ENCODE measurements at places on chromosomes 12 and 14.
A peak's percentile ranks its signal among the peaks of the same experiment; 100 is the strongest.

- DNase-seq, result no peak
Measured at GRCh38 chr14:80110721-80111120, 100.6 kb downstream of the DIO2 start.

- no peak for DNase-seq
Measured at GRCh38 chr12:77116277-77116676, 50.9 kb upstream of the E2F7 start.

GRCh38 chr12:66405395-66405794, 103.1 kb downstream of the HELB start:
- no peak for DNase-seq

GRCh38 chr12:22380031-22380430, 45.5 kb upstream of the ST8SIA1 start:
- DNase-seq, result no peak

GRCh38 chr12:18139989-18140596, 50.1 kb upstream of the RERGL start:
- DNase-seq, result peak; percentile 10

GRCh38 chr12:75720812-75721641, 209.6 kb upstream of the KRR1 start:
- no peak for DNase-seq

GRCh38 chr12:15200641-15201040, 20.6 kb downstream of the RERG start:
- no peak for DNase-seq

GRCh38 chr12:50537538-50537919, 32.7 kb downstream of the DIP2B start:
- DNase-seq, result no peak

- no peak for DNase-seq
Measured at GRCh38 chr12:18908191-18908590, 170.3 kb downstream of the CAPZA3 start.

DNA sequence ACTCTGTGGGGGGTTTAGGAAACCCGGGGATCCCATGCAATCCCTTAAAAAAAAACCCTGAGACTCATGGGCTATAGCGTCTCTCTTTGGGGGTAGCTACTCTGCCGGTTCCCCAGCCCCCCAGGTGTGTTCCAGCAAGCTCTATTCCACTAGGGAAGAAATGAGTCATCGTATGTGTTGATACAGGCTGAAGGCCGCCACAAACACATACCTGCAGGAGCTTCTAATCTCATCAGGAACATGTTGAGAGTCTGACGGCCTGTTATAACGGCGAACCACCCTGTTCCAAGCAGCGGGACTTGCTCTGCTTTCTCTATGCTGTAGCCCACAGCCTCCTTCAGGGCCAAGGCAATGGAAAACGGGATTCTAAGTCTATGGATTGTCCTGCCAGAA, 977 bp upstream of the KRT5 start:
- no peak for DNase-seq

GRCh38 chr12:48033451-48033850, 29.2 kb upstream of the COL2A1 start:
- no peak for DNase-seq

- peak; percentile 61 for DNase-seq
Measured at GRCh38 chr14:105974902-105975301, 448.5 kb downstream of the TMEM121 start.

DNA sequence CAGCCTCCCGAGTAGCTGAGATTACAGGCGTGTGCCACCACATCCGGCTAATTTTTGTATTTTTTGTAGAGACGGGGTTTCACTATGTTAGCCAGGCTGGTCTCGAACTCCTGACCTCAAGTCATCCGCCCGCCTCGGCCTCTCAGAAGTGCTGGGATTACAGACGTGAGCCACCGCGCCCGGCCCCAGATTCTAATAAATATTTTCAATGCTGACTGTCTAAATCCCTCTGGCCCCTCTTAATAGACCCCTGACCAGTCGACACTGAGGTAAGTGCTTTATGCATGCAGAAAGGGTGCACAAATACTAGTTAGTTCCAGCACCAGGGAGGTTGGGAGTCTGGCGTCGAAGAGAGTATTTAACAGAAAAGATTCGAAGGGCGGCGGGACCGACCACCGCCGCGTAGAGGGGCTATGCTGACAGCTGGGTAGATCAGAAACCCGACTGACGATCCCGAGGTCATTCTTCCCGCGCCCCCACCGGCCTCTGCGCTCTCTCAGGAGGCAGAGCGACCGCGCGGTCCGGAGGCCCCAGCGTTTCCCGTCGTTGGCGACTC, 1.1 kb upstream of the SPATS2 start:
- no peak for DNase-seq

DNA sequence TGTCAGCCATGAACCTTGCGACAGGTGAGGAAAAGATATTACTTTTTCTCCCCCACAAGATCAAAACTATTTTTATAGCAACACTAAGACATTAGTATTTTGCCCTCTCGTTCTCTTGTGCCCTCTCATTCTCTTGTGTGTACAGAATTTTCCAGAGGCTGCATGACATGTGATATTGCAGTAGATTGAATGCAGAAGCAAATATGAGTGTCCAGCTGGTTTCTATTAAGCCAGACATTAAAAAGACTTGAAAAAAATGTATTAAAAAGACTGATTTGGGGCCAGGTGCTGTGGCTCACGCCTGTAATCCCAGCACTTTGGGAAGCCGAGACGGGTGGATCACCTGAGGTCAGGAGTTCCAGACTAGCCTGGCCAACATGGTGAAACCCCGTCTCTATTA, 63.7 kb upstream of the ZFP36L1 start:
- DNase-seq, result no peak

DNA sequence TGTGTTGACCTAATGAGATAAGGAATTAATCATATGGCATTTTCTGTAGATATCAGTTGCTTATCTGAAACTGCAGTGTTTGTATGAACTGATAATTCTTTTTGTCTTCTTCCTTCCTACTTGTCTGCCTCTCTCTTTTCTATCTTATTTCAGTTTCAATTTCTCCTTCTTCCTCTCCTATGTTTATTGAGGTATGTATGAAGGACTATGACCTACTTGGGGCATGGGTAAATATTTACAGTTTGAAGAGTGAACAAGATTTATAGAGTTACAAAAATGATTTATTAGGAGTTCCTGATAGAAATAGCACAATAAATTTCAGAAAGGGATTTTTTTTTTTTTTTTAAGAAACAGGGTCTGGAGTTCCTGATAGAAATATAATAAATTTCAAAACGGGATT, 88.7 kb upstream of the MUCL1 start:
- no peak for DNase-seq

DNA sequence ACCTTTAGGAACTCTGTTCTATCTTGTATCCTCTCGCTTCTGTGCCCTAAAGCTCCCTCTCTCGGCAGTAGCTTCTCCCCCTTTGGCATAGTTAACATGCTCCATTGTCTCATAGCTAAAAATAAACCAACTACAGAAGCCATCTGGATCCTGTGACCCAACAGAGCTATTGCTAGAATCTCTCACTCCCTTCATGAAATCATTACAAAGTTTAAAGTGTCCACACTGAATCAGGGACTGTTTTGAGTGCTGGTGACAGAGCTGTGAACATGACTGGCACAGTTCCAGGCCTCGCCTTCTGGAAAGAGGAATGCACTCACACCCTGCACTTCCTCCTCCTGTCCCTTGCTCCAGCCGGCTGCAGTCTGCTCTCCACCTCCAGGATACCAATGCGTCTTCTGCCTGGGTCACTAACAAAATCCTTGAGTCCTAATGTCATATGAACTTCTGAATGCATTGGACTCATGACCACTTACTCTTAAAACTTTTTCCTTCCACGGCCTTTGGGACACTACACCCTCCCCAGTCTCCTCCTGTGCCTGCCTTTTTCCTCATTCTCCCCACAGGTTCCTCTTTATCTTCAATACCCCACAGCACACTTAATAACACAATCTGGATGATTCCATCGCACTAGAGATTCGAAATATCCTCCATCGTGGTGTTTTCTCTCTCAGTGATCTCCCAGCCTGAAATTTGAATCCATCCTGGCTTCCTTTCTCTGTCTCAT, 13.2 kb downstream of the PLBD1 start:
- no peak for DNase-seq

- DNase-seq, result no peak
Measured at GRCh38 chr12:2998789-2999264, 39.6 kb downstream of the TEAD4 start.

DNA sequence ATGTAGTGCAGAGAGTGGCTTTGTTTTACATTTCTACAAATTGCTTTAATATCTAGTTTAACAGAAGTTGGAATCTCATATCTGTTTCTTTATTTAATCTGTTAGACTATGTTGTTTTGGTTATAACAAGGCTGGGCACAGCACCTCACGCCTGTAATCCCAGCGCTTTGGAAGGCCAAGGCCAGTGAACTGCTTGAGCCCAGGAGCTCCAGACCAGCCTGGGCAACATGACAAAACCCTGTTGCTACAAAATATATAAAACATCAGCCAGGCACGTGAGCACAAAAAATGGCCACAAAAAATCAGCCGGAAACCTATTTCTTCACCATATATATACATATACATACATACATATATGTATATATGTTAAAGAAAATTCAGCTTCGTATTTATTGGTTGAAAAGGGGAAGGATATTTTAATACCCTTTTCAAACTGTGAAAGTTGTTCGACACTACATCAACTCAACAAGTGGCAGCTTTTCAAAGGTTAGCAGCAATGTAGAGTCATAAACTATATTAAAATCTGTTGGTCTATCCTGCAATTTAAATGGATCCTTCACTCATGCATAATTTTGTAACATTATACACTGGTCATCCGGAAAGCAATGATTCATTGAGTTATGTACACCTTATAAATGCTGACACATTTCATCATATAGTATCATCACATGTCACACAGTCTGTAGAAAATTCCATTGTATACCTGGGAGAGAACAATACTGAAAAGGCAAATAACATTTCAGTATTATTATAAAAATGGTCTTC, 7.1 kb downstream of the NR2C1 start:
- no peak for DNase-seq

- no peak for DNase-seq
Measured at GRCh38 chr14:105500726-105501101, 9.7 kb downstream of the TEDC1 start.

- no peak for DNase-seq
Measured at GRCh38 chr12:56953314-56953713, 4.1 kb downstream of the RDH16 start.

- DNase-seq, result no peak
Measured at GRCh38 chr14:69439521-69440270, 41.2 kb downstream of the SLC39A9 start.

- DNase-seq, result no peak
Measured at GRCh38 chr14:72830356-72830755, 63.5 kb downstream of the DPF3 start.

GRCh38 chr12:100908501-100908900, 113.9 kb downstream of the ANO4 start:
- DNase-seq, result no peak

GRCh38 chr12:92605621-92606170, 97.1 kb upstream of the PLEKHG7 start:
- no peak for DNase-seq

- peak; percentile 60 for DNase-seq
Measured at GRCh38 chr14:50085570-50086320, 30.6 kb downstream of the VCPKMT start.

DNA sequence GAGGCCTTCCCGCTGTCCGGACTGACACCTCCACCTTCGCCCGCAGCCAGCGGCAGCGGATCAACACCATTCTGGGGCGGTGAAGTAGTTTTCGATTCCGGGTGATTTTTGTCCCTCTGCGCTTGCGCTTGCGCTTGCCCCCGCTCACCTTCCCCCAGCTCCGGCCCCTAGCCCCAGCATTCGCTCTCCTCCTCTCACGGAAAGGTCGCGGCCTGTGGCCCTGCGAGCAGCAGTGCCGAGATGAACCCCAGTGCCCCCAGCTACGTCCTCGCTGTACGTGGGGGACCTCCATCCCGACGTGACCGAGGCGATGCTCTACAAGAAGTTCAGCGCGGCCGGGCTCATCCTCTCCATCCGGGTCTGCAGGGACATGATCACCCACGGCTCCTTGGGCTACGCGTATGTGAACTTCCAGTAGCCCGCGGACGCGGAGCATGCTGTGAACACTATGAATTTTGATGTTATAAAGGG, 22.7 kb upstream of the SRGAP1 start:
- no peak for DNase-seq

GRCh38 chr14:35229084-35229791, 62.9 kb upstream of the PSMA6 start:
- peak; percentile 42 for DNase-seq

DNA sequence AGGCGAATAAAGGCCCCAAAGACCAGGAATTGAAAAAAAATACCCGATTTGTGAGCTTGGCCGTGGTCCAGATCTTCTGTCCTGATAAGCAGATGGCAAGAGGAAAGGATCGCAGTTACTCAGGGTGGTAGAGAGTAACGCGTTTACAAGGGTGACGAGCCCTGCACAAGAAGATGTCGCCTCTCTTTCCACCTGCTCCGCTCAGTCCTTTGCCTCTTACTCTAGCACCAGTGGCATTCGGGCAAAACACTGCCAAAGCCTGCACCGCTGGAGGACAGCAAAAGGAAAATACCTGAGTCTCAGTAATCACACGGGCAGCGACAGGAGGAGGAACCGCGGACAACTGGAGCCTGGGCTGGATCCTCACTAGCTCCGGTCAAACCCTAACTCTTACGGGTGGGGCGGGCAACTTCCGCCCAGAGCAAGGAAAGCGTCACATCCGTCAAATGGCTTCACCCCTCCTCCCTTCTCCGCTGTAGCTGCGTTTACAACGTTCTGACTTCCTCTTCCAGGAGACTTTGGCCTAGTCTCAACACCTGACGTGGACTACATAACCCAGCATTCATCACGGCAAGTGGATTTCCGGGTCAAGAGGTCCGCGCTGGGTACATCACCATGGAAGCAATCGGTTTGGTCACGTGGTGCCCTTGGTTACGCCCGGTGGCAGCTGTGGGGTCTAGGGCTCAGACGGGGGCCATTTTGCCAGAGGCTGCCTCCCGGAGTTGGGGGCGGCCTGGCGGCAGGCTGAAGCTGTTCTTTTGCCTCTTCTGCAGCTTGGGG, at the start of the genes KLHL28 and TOGARAM1:
TSS of gene KLHL28 (minus strand) at position 394 of the 780 bp plus-strand sequence. CDS start 16,019 bp downstream, outside the sequence.
TSS of gene TOGARAM1 (plus strand) at position 637 of the 780 bp plus-strand sequence. CDS start 232 bp downstream, outside the sequence.
- peak; percentile 99 for DNase-seq

GRCh38 chr14:21712036-21712435, 38.4 kb upstream of the OR4E1 start:
- no peak for DNase-seq

- DNase-seq, result no peak
Measured at GRCh38 chr14:33586806-33587205, 364.1 kb downstream of the EGLN3 start.

- DNase-seq, result no peak
Measured at GRCh38 chr12:110289044-110289710, 8.1 kb downstream of the ATP2A2 start.

- DNase-seq, result no peak
Measured at GRCh38 chr14:33363682-33364081, 425.0 kb downstream of the NPAS3 start.

GRCh38 chr12:91397866-91398532, 215.4 kb upstream of the DCN start:
- DNase-seq, result no peak

- no peak for DNase-seq
Measured at GRCh38 chr12:28710882-28711281, 438.2 kb upstream of the FAR2 start.

GRCh38 chr12:79020106-79020505, 155.5 kb downstream of the SYT1 start:
- no peak for DNase-seq

- DNase-seq, result no peak
Measured at GRCh38 chr14:44396226-44396625, 110.9 kb downstream of the FSCB start.

GRCh38 chr12:27305673-27306456, 26.8 kb upstream of the BMAL2 start:
- DNase-seq, result peak; percentile 27

- DNase-seq, result no peak
Measured at GRCh38 chr12:31363416-31363809, 37.5 kb upstream of the SINHCAF start.

All from activated CD4-positive, alpha-beta T cell treated with anti-CD3 and anti-CD28 coated beads, Interleukin-2, amount 50 U/mL, for 16 hours (primary cell).